Suppressor macrophage (primary cell): ENCODE measurements at places on chromosomes 1 and 21.

DNA sequence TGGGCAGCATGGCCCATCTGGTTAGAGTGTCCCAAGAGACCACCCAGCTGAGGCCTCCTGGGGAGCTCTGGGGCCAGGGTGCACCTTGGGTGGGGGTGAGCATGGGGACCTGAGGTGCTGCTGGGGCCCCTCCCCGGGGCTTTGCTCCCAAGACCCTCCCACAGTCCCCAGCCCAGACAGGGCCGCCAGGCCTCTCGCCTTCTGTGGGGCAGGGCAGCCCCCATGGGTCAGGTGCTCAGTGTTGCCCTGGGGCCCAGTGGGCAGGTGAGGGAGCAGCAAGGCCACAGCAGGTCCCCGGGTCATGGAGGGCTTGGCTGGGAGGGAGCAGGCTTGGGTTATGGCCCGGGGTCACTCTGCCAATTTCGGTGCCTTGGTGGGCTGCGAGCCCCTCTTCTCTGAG lies 24.5 kb upstream of the PEX10 start:
- no peak for DNase-seq

DNA sequence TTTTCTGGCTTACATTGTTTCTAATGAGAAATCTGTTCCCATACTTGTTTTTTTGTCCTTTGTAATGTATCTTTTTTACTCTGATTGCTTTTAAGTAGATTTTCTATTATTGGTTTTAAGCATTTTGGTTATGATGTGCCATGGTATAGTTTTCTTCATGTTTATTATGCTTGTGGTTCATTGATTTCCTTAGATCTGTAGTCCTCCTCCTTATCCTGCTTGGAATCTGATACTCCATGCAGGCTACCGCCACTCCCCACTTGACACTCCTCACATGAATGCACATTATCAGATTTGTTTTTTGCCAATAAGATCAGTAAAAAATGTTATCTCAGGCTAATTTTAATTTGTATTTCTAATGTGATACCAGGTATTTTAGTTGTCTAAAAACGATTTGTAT lies 20.8 kb downstream of the UROD start:
- DNase-seq = no peak

- DNase-seq = no peak
Observed at GRCh38 chr1:67646145-67647035, 38.6 kb upstream of the GADD45A start.

DNA sequence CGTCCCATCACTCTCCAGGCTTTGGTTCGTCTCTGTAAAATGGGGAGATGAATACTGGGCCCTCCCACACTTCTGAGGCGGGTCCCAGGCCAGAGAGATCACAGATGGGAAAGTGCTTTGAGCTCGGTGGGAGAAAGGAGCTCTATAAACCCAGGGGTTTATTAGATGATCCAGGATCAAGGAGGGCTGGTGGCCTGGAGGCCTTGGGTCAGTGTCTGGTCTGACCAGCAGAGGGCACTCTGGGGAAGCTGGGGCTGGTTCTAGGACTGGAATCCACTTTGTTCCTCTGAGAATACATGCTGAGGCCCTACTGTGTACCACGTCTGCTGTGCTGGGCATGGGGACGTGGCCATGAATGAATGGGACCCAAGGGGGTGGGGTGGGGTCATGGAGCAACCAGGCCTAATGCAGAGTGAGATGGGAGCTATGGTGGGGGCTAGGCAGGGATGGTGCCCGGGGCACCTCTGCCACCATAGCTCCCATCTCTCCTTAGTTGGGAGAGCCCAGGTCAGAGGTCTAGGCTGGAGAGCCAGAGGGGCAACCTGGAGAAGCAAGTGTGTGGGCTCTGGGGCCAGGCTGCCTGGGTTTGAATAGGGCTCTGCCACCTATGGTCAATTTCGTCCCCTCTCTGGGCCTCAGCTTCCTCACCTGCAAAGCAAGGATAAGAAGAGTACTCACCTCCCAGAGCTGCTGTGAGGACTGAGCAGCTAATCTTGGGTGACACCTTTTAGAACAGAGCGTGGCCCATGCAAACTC lies 9.0 kb upstream of the FAM131C start:
- peak; percentile 84 for DNase-seq

DNA sequence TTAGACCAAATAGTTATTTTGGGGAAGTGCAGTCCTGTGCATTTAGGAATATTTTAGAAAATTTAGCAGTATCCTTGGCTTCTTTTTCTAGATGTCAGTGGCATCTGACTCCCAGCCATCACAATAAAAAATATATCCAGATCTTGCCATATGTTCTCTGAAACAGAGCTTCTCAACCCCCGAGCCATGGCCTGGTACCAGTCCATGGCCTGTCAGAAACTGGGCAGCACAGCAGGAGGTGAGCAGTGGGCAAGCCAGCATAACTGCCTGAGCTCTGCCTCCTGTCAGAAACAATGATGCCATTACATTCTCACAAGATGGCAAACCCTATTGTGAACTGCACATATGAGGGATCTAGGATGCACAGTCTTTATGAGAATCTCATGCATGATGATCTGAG lies 480.0 kb downstream of the LRRIQ3 start:
- DNase-seq = no peak

GRCh38 chr1:225592362-225593025 lies 60.4 kb downstream of the ENAH start:
- no peak for DNase-seq
